ENCODE measurements at places on chromosomes 6 and 20. TPM values are rescaled to one million over a fixed set of nuclear protein-coding genes. Genes with fewer than 3 reads are reported as not detected.

Gene LINC00237
- not detected for total RNA-seq

Gene ADTRP
- 2.3 TPM for total RNA-seq

Gene RBPJL
- total RNA-seq = not detected

Gene TBP
- 11.2 TPM for total RNA-seq

Gene CST4
- total RNA-seq = not detected

Gene CDSN
- not detected for total RNA-seq

Gene C4B
- total RNA-seq = 6.8 TPM

Gene OTOR
- total RNA-seq = not detected

Gene PAK5
- under 0.01 TPM for total RNA-seq
